Fibroblast of skin of left quadriceps (primary cell): ENCODE measurements at places on chromosomes 13 and 19.

DNA sequence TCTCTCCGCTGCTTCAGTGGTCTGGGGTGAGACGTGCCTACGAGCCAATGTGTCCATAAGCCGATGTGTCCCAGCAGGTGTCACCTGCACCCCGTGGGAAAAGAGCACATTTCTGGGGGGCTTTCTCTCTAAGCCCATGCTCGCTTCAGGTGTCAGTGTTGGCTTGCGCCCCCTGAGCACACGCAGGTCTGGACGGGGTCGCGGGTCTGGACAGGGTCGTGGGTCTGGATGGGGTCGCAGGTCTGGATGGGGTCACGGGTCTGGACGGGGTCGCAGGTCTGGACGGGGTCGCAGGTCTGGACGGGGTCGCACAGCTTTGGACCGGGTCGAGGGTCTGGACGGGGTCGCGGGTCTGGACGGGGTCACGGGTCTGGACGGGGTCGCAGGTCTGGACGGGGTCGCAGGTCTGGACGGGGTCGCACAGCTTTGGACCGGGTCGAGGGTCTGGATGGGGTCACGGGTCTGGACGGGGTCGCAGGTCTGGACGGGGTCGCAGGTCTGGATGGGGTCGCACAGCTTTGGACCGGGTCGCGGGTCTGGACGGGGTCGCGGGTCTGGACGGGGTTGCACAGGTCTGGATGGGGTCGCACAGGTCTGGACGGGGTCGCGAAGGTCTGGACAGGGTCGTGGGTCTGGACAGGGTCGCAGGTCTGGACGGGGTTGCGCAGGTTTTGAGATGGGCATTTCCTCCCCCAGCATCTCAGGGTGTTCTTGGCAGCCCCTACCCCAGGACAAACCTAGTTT lies 24.5 kb upstream of the TFDP1 start:
- DNase-seq, result no peak

DNA sequence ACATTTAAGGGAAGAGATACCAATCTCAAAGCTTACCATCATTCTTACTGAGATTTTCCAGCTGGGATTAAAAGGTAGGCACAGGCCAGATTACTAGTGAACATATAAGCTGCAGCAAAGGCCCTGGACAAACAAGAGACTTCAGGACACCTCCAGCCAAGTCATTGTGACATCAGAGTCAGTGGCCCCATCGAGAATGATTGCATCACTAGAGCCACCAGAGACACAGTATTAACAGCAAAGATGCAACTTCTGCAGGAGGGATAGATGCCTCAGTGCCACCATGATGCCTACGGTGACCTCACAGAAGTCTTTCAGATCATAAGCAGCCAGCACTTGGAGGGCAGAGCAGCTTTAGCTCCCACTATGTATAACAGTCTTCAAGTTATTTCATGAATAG lies 8.6 kb downstream of the RUBCNL start:
- no peak for DNase-seq

DNA sequence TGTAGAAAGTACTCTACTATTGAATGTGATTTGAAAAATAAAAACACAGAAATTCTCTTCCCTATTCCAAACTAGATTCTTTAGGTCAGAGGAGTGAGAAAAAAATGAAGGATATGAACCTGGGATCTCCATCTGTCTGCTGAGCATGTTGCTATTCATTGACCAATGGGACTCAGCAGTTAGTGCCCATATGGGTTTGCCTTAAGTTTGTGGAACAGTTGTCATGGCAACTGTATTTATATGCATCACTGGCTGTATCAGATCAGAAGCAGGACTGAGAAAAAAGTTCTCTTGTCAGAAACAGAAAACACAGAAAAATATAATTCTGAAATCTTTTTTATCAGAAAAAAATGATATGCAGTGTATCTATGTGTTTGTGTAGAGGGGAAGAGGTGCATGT lies 73.3 kb upstream of the ATXN8OS start:
- DNase-seq, result no peak

GRCh38 chr19:4780860-4781259 lies 10.7 kb upstream of the FEM1A start:
- no peak for DNase-seq

DNA sequence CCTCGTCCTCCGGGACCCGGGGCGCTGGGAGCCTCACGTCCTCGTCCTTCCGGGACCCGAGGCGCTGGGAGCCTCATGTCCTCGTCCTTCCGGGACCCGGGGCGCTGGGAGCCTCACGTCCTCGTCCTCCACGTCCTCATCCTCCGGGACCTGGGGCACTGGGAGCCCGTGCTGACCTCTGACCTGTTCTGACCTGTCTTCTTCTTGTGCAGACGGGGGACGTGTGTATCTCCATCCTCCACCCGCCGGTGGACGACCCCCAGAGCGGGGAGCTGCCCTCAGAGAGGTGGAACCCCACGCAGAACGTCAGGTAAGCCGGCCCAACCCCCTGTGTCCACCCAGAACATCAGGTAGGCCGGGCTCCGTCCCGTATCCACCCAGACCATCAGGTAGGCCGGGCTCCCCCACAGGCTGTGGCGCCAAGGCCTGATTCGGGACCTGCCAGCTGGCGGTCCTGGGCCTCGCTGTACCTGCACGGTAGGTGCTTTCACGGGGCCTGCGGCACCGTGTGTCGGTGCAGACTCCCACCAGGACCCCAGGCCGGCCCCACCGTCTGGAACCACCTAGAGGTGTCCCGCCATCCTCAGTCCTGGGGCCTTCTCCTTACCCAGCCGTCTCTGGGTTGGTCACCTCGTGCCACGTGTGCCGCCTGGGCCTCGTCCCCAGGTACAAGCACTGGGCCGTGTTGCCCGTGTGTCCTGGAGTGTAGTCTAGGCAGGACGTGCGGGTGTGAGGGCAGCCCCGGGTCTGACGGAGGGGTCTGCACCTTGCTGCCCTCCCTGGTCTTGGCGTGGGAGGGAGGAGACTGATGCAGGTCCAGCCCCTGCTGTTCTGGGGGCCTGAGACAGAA lies 4.7 kb downstream of the CDC34 start:
- DNase-seq, result no peak

DNA sequence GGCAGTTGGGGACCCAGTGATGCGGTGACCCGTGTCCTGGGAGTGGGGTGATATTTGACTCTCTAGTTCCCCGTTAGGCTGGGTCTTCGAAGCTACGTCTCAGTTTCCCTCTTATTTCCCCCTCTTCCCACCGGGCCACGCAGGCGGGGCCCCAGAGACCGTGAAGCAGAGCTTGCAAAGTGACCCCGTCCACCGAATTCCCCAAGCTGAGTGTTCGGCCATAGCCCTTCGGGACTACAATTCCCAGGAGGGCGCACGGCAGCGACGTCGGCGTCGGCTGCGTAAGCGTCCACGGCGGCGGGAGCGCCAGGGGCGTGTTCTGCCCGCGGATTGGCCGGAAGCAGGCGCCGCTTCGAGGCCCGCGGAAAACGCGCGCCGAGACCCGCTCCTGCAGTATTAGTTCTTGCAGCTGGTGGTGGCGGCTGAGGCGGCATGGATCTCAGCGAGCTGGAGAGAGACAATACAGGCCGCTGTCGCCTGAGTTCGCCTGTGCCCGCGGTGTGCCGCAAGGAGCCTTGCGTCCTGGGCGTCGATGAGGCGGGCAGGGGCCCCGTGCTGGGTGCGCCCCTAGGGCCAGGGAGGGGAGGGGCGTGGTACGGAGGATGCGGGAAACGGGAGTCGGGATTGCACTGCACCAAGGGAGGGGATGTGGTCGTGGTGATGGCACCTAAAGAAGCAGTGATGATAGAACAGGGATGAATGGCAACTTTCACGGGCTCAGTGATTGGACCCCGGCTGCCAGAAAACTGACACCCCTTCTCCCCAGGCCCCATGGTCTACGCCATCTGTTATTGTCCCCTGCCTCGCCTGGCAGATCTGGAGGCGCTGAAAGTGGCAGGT lies at the start of gene RNASEH2A:
Gene RNASEH2A, plus strand, starts transcription at position 343 of the 840 bp plus-strand sequence. Its CDS starts 90 bp downstream, at position 433.
- peak; percentile 71 for DNase-seq

DNA sequence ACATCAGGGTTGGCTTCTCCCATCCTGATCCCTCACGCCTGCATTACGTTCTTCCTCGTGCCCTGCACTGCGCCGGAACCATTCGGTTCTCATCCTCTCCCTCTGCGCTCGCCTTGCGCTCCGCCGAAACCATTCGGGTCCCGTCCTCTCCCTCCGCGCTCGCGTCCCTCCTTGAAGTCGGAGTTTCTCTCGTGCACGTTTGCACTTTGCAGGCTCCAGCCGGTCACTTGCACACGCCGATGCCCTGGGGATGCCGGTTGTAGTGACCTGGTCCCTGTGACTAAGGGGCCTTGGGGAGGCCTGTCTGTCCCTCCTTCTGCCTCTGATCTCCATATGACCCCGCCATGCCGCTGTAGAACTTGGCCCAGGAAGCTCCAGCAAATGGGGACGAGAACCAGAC lies 265.8 kb downstream of the TEX29 start:
- DNase-seq, result no peak

DNA sequence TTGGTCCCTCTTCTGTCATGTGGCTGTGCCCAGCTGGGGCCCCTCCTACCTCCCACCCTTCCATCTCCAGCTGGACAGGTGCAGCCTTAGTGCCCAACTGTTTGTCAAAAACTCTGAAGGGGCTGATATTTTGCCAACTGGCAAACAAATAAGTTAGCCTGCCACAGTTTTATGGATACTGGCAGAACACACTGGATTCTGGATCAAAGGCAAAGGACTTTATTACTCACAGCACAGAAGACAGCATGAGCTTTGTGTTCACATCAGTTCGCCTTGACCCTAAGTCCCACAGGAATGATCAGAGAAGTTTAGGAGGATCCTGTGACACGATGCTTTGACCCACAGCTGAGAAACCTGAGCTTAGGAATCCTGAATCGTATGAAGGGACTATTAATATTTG lies 16.4 kb downstream of the KLK2 start:
- no peak for DNase-seq

DNA sequence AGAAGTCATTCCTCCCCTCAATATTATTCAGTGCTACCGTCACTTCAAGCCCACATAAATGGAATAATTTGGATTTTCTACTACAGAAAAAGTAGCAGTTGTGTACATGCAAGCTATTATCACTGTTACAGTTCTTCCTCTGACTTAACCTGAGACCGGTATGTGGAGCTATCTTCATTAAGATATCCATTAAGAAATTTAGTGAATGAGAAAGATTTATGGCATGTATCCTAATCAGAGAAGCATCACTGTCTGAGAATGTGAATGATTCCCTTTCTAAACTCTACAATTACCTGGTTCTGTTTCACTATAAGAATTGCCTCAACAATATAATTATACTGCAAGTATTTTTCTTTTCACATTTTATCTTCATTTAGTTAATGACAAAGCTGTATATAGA lies 278.7 kb downstream of the KLF5 start:
- no peak for DNase-seq

DNA sequence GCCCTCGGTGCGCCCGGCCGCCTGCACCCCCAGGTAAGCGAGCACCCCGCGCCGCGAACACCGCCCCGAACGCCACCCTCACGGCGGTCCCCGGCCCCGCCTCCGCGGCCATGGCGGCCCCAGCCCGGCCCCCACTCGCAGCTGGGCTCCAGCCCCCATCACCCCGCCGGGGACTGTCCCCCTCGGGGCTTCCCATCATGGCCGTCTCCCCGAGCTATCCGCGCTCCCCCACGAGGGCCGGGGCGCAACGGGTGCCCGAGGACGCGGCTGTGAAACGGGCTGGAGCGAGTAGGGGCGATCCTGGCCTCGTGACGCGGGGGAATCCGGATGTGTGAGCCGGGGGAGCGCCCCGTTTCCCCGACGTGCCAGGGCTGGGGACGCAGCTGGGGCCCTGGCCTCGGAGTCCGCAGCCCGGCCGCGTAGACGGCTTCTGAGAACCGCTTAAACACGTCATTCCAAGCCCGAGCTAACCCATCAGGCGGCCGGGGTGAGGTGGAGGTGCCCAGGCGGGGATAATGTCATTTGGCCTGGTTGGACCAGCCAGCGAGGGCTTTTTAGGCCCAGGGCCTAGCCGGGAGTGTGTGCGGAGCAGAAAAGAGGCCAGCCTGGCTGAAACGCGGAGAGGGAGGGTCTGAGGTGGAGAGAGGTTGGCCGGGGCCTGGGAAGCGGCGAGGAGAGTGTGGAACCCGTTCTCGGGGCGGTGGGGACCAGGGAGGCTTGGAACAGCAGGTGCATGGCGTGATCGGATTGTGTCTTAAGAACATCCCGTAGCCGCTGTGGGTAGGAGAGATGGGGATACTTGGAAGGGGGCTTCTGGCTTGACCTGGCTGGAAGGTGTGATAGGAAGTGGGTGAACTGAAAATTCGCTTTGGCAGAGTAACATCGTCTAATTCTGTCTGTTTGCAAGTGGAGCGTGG lies 550 bp downstream of the CERS4 start:
- DNase-seq, result no peak

DNA sequence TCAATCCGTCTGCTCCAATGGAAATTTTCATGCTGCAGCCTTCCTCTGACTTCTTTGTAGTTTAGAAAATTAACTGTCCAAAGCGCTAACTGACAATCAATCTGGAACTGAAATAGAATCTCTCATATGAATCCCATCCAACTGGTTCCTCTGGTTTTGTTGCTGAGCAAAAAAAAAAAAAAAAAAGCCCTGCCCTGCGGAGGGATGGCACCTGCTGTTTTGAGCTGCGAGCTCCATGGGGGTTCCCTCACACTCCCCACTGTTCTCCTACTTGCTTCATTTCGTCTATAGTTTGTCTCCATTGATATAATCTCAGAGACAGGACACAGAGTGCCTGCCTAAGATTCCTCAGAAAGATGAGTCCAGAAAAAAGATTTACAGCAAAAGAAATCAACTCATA lies 33.4 kb downstream of the FAAP24 start:
- DNase-seq, result no peak
